ENCODE measurements at places on chromosomes 7 and 10.

GRCh38 chr10:2963889-2964631, 103.3 kb upstream of the PFKP start:
- no peak for DNase-seq

GRCh38 chr7:148146346-148146745, 444.2 kb upstream of the C7orf33 start:
- DNase-seq: no peak

DNA sequence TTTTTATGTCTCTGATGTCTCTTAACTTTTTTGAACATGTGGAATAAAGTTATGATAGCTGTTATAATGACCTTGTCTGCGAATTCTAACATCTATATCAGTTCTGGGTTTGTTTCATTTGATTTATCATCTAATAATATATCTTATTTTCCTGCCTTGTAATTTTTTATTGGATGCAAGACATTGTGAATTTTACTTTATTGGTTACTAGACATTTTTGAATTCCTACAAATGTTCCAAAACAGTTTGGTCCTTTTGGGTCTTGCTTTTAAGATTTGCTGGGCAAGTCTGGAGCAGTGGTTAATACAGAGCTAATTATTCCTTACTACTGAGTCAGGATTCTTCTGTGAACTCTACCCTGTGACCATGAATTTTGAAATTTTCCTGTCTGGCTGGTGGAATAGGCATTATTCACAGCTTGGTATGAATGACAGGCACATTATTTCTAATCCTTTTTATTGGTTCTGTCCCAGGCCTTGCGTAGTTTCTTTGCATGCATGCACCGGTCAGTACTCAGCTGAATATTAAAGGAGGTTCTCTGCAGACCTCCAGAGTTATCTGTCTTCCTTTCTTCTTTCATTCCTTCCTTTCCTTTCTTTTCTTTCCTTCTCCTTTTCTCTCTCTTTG, 9.0 kb downstream of the CUTC start:
- DNase-seq: no peak

GRCh38 chr10:26198119-26198518, 18.5 kb upstream of the GAD2 start:
- DNase-seq: no peak

GRCh38 chr7:1243964-1244416, 11.3 kb downstream of the UNCX start:
- DNase-seq: no peak

- DNase-seq: no peak
Measured at GRCh38 chr7:111765751-111766643, 203.7 kb upstream of the IMMP2L start.

GRCh38 chr10:95542761-95543160, 18.4 kb downstream of the SORBS1 start:
- DNase-seq: no peak

DNA sequence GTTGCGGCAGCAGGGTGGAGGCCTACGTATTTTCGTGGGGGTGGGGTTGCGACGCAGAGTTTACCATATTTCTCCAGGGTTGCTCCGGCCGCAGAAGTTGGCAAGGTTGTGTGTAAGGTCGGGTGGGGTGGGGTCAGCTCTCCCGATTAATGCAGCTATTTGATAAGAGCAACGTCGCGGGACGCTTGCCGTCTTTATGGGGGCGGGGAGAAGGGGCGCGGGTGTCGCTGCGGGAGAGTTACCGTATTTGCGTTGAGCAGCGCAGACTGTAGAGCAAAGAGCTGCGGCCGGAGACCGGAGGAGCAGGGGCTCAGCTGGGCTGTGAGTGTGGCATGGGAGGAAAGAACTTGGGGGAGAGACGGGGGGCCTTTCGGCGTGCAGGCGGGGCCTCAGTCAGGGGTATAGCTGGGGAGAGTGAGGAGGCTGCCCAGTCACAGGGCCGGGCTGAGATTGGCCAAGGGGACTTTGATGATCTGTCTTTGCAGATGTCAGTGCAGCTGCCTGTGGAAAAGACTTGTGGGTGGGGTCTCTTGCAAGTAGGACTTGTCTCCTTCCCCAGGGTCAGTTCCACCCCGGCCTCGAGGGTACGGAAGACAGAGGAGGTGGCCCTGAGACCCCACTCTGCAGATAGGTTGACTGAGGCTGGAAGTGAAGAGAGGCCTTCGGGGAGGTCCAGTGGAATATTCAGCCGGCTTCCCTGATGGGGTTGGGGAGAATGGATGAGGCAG, 26.6 kb downstream of the ZNF775 start:
- DNase-seq: peak; percentile 71

DNA sequence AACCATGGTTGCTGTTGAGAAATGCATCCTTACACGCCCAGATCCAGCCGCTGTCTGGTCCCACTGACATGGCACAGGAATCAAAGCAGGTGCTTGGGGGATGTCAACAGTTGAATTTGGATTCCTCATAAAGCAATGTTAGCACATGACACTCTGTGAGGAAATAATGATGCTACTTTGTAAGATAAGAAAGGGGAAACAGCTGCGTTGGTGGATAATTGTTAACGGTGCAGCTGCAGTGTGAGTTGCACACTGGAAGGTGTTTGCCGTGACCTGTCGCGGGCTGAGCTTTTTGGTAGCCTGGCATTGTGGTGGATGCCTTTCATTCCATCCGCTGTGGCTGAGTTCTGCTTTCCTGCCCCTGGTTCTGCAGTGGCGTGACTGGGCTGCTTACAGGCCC, 113.9 kb downstream of the MGMT start:
- DNase-seq: no peak

- DNase-seq: no peak
Measured at GRCh38 chr10:58976254-58976653, 200.2 kb upstream of the PHYHIPL start.

GRCh38 chr10:17984056-17984455, 32.3 kb downstream of the SLC39A12 start:
- DNase-seq: peak; percentile 38

- no peak for DNase-seq
Measured at GRCh38 chr7:1616741-1617140, 46.9 kb upstream of the PSMG3 start.

- DNase-seq: peak; percentile 19
Measured at GRCh38 chr10:86798611-86799010, 42.2 kb downstream of the BMPR1A start.

DNA sequence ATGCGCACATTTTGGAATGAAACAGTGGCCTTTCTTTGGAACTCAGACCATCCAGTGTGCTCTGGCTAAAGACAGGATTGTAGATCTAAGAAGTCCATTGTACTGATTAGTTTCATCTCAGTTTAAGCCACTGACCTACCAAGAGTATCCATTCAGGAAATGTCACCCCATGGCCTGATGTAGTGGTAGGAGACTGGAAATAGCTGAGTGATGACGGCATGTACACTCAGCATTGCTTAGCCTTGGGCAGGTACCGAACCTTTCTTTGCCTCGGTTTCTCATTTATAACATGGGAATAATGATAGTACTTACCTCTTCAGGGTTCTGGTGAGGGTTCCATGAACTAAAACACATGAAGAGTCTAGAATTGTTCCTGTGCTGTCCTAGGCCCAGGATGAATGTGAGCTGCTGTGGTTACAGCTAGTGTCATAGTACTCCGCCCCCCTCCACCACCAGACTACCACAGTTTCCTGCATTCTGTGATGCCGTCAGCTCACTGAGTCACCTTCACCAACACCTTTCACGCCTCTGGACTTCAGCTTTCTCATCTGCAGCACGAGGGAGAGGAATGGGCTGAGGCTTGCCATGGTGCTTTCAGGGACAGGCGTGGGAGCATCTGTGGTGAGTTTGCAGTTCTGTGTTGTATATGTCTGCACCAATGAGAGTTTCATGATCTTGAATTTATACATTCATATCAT, 484.0 kb upstream of the GALNT17 start:
- DNase-seq: peak; percentile 61

DNA sequence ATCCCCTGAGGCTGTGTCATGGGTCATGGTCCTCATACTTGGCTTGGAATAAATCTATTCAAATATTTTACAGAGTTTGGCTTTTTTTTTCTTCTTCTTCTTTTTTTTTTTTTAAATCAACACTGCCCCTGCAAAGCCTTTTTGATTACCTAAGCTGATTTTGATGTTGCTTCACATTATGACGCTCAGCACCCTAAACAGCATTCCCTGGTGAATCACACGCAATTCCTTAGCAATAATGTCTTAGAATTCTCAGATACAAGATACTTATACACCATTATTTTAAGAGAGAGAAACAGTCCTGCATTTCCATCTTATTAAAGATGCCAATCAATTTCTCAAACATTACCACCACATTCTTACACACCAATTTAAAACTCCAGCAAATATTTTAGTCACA, 323.7 kb upstream of the IGFBP3 start:
- DNase-seq: no peak

- no peak for DNase-seq
Measured at GRCh38 chr7:150990416-150991186, at the start of gene NOS3. Gene NOS3, plus strand, starts transcription at chr7:150991017. Its CDS starts 2,787 bp downstream, at chr7:150993804.

DNA sequence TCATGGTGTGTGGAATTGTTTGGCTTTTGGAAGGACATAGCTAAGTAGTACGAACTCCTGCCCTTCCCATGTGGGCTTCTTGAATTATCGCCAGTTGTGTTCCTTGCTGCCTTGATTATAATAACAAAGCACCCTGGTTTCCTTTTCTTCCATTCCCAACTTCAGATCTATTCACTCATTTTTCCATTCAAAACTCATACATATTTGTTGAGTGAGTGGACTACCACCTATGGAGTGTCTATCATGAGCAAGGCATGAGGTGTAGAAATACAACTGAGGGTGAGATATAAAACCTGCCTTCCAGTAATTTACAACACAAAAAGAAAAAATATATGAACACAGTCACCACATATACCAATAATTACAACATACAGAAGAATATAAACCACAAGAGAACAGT, 4.9 kb upstream of the COL17A1 start:
- no peak for DNase-seq

DNA sequence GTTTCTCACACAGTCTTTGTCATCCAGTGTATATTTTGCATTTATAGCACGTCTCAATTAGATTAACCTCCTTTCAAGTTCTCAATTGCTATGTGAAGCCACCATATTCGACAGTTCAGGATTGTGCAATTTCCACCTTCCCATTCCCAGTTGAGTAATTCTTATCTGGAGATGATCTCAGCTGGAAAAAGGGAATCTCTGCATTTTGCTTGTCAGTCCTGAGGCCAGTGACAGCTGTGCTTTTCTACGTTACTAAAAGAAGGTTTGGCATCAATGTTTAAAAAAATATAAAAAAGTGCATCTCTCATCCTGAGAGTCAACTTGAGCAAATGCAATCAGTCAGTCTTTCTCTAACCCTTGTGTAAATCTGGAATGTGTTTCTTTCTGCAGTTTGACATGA, 247.7 kb downstream of the PRKG1 start:
- no peak for DNase-seq

DNA sequence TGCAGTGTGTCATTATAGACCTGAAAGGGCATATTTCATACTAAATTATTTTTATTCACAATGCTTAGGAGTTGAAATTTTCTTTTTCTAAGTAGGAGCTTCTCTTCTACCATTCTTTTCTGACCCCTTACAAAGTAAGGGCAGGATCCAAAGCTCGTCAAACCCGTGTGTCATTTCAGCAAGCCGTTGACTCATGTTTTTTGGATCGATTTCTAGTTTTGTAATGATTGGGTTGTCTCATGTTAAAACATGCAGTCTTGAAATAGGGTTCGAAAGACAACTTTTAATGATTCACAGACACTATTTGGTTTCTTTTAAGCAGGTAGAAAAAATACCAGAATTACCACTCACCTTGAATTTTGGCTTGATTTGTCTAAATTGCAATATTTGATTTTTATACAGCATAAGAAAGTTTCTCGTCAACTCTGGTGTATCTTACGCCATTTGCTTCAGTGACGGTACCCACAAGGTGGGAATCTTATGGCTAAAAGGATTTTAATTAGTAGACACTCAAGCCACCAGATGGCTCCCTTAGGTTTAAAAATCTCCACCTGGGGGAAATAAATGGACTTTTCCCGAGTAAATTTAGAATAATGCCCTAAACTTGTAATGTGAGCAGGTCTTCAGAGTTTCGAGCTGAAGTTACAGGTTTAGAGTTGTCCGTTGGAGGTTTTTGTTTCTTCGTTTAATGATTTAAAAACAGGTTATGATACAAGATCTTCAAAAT, 283.4 kb downstream of the CCDC3 start:
- DNase-seq: no peak

DNA sequence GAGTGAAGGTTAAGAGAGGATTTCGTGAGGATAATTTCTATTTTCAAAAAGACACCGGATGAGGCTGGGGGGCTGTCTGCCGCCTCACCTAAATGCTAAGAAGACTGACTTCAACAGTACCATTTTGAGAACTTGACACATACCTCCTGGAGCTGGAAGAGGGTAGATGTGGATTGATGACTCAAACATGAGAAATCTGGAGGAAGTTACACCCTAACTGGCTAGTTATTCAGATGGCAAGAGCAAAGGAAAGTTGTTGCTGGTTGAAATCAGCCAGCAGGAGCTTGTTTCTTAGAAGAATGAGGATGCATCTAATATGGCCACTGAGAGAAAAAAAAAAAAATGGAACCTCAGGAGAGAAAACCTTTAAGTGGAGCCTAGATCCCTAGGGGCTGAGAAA, 76.2 kb upstream of the KIAA1217 start:
- DNase-seq: no peak

DNA sequence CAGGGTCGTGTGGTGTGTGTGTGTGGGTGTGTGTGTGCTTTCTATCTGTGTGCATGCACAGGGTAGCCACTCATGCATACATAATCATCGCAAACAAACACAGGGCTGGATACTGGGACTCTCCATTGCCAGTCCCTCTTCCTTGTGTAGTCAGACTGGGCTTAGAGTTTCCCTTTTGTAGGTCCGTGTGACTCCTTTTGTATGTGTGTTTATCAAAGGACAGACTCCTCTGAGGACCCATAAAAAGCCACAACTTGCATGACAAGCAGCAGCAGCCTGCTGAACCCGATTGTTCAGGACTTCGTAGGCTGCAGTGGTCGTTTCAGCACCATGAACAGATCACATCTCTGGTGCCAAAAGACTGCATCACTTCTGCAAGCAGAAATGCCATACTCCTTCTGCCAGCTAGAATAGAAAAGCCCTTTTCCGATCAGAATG, 895 bp downstream of the VSTM2A start:
- DNase-seq: peak; percentile 28

DNA sequence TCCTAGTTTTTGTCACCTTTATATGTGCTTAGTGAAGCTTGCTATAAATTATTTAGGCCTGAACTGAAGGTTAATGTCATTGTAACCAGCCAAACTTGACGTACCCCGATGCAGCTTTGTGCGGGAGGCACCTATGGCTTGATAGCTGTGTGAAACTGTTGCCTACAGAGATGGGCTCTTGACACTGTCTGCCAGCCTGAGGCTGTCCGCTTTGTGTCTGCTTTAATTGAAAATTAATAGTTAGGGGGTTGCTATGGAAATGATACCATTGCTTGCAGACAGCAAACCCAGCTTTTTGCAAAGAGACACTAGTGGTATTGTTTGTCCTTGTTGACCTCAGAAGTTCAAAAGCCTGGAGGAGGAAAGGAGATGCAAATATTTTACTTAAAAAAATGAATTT, 2.1 kb upstream of the FOXP2 start:
- DNase-seq: no peak

GRCh38 chr10:104329735-104330134, 8.5 kb downstream of the ITPRIP start:
- DNase-seq: no peak

DNA sequence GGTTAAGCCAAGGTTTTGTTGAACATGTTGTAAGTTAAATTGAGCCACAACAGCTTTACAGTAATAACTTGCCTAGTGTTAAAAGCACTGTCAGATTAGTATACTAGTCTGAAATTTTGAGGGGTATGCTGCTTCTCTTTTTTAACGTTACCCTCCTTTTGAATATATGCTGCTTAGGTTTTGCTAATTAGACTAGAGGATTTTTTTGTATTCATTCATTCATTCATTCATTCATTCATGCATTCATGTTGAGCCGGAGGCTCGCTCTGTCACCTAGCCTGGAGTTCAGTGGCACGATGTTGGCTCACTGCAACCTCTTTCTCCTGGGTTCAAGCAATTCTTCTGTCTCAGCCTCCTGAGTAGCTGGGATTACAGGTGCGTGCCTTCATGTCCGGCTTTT, 24.7 kb downstream of the DNAJB6 start:
- DNase-seq: no peak

All from GM20000 (cell line).